ENCODE measurements at places on chromosomes 7 and 10.
A peak's percentile ranks its signal among the peaks of the same experiment; 100 is the strongest.

DNA sequence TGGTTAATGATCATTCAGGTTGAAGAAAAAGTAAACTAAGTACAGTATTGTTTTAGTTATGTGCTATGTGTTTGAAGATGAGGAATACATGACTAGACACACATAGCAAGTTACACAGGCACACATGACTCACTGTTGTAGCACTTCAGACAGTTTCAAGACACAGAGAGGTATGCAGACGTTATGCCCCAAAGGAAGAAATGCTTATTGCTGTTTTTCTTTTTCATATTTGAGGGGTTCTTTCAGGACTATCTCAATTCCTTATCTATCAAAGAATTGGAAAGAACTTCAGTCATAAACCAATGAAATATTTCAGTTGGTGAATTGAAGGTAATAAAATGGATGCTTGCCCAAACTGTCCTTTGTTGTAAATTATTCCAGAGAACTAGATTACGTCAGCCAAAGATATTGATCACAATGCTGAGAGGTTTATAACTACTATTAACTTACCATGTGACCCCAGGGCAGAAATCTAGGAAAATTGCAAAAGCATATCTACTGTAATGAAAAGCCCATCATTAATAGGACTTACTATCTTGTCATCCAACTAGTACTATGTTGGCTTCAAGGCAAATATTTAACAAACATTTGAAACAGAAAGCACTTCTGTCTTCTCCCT lies 61.2 kb upstream of the CAPZA2 start:
- DNase-seq = peak; percentile 63

DNA sequence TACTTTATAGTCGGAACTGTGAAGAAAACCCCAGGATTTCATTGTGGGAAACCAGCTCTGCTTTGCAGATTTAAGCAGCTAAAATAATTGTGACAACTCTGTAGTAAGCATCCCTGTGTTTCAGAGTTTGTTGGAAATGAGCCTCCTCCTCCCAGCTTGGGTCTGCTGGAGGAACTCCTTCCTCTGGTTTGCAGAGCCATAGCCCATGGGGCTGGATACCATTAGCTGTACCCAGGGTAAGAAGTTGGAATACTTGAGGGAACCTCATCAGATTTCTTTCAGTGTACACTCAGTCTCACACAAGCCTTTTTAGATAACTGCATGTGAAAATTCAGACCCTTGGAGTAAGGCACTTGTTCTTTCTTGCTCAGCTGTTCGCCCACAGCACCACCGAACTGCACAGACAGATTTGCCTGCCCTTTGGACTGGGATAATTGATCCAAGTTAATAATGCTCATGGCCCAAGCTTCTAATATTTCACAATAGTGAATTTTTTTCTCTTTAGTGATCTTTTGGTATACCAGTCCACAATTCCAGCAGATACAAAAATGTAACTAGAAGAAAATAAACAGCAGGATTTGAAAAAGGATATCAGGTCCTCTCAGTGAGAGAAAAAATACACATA lies 467.4 kb upstream of the FZD8 start:
- DNase-seq = no peak

DNA sequence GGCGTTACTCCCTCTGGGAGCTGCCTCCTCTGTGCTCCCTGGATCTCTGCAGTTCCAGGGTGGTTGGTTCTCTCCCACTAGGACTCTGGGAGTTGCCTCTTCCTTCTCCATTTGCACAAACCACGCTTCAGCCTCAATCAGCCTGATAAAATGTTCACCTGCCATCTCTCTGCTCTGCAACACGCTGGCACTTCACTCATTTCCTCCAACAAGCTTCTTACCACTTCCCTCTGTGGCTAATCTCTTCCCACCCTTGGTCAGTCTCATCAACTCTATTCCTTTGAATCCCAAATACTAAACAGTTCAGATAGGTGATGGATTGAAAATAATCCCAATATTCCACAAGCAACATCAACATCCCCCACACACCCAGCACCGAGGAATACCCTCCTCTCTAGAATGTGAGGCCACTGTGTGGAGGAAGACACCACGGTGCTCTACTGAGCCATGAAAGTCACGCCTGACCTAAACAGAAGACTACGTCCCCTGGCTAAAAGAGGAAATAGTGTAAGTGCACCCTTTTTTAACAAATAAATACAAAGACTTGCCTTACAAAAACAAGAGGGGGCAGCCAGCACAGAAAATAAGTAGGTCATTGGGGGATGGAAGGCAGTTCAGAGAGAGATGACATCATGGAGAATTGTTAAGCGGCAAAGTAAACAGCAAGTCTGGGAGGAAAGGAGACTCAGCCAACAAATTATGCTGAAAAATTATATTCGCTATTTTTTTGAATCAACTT lies 1.9 kb upstream of the FAM170B start:
- DNase-seq = no peak

DNA sequence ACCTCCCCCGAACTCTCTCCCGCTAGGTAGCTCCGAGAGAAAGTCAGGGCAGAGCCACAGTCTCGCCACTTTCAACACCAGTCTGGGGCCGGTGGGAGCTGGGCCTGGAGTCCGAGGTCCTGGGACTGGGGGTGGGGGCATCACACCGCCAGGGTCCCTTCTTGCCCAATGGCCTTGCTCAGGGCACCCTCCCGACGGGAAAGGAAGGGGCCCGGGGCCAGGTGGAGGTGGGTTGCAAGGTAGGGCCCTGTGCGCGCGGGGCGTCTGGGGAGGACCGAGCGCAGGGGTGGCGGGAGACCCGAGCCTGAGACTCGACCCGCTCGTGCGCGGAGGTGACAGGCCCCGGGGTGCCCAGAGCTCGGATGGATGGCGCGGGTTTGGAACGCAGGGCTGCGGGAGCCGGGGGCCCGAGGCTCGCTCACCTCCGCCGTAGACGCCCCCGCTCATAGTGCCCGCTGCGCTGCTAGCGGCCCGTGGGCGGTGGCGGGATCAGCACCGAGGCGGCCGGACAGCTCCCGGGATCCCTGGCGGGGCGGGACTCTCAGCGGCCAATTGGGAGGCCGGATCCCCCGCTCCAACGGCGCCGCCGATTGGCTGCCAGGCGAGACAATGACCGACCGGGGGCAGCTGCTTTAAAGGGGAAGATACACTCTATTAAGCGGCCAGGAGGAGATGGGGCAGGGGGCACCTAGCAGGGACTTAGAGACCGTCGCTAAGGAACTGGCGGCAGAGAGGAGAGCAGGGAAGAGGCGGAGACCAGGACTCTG lies at the start of gene ACTL6B:
TSS of gene ACTL6B (minus strand) at position 541 of the 767 bp plus-strand sequence. CDS start at position 447, 94 bp downstream.
- DNase-seq = peak; percentile 31

DNA sequence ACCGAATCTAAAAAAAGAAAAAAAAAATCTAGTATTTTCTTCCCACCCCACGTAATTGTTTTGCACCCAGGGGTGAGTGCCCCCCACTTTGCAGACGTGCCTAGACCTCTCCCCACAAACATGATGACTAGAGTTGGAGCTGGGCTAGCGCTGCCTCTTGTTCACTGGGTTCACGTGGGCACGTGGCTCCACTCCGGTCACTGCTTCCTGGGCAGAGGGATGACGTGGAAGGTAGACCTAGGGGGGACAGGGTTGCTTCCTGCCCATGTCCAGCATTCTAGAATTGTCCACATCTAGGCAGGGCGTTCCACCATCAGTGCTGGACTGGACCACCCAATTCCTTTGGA lies 861 bp upstream of the LIMK1 start:
- no peak for DNase-seq

- no peak for DNase-seq
Measured at GRCh38 chr10:97199152-97199551, 13.4 kb upstream of the SLIT1 start.

DNA sequence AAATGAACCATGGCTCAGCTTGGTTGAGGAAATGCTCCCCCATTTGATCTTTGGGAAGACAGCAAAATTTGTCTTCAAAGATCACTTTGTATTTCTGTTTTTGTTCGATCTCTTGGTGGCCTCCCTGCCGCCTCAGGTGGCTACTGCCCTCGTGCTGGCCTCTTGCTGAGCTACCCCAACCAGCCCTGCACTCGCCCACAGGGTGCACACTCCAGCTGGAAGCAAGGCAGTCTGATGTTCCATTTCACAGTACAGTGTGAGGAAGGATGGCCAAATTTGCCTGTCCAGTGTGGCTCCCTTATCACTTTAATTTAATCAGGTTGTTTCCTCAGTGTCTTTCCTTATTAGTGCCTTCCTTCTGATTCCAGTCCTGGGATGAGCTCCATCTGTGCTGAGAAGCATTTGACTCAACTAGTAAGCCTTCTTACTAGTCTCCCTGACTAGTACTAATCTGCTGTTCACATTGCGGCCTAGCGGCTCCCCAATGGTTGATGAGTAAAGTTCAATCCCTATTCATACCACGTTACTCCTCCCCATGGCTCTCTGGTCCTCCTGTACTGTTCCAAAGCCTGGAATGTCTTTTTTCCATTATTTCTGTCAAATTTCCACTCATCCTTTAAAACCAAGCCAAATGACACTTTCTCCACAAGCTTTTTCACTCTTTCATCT lies 8.2 kb downstream of the MYOF start:
- DNase-seq = no peak

DNA sequence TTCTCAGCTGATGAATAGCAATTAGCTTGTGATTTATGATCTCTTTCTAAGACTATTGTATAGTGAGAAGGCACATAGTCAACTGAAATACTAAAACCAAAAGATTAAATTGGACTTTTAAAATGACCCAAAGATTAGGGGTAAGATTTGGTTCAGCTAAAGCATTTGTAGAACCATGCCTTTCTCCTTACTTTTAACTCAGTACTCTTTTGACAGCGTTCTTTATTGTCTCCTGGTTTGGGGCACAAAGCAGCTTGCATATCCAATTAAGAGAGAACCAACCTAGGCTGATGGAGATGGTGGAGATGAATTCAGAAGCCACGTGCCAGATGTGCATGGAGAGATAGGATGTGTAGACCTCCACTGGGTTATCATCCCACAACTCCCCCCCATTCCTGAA lies 45.8 kb downstream of the FHIP2A start:
- DNase-seq = no peak

GRCh38 chr7:102097601-102098161 lies 189.0 kb upstream of the SH2B2 start:
- no peak for DNase-seq

GRCh38 chr10:115049960-115050359 lies 43.2 kb upstream of the ATRNL1 start:
- no peak for DNase-seq

DNA sequence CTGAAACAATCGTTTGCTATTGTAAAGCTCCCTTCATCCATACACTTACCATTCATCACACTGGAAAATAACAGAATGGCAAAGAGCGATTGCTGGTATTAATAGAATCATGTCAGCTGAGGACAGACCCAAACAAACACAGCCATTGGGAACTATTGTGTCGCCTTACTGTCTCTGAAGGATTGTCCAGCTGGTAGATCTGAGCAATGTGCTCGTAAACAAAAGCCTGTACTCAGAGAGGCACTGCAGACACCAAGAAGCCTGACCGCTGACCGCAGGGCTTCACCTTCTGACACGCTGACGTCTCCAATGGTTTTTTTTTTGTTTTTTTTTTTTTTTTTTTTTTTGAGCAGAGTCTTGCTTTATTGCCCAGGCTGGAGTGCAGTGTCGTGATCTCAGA lies 151.0 kb upstream of the FRMD4A start:
- peak; percentile 39 for DNase-seq

- peak; percentile 66 for DNase-seq
Measured at GRCh38 chr7:134737566-134738345, 41.7 kb upstream of the CALD1 start.

All from HT1080 (cell line).